Mucosa of gallbladder (tissue), 1 donor: ENCODE measurements at places on chromosomes 3 and 15. TPM values are rescaled to one million over a fixed set of nuclear protein-coding genes. Genes with fewer than 3 reads are reported as not detected.

GRCh38 chr15:43144512-43144911 is 11.1 kb downstream of the TMEM62 start:
- DNase-seq: no peak

GRCh38 chr3:135895734-135896121 is 69.8 kb upstream of the PPP2R3A start:
- no peak for DNase-seq

- no peak for DNase-seq
These were observed 165.0 kb downstream of the STXBP5L start for GRCh38 chr3:121073011-121073410.

GRCh38 chr3:29503314-29503713 is 222.4 kb downstream of the RBMS3 start:
- no peak for DNase-seq

- DNase-seq: peak; percentile 32
These were observed 44.4 kb downstream of the ADAMTSL3 start for GRCh38 chr15:83698294-83698693.

DNA sequence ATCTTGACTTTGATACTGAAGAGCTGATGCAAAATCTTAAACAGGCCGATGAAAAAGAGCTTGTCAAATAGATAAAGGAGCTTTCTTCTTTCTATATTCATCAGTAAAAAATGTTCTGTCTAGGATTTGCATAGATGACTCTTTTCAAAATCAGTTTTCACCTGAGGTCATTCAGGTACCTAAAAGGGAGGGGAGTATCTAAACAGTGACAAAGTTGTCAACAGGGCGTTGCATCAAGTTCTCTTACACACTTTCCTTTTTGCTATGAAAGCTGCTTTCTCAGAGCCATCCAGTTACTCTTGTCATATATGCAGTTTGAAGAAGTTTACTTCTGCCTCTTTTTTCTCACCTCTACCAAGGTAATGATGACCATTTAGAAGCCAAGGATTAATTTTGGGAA is 60.0 kb downstream of the AKAP13 start:
- DNase-seq: no peak

- no peak for DNase-seq
These were observed 72.7 kb downstream of the DZIP3 start for GRCh38 chr3:108662142-108662738.

- no peak for DNase-seq
These were observed 9.6 kb downstream of the SLC6A6 start for GRCh38 chr3:14411988-14412387.

The ISL2 gene
- total RNA-seq: 0.86 TPM
